ENCODE measurements at places on chromosomes 6 and 20.

DNA sequence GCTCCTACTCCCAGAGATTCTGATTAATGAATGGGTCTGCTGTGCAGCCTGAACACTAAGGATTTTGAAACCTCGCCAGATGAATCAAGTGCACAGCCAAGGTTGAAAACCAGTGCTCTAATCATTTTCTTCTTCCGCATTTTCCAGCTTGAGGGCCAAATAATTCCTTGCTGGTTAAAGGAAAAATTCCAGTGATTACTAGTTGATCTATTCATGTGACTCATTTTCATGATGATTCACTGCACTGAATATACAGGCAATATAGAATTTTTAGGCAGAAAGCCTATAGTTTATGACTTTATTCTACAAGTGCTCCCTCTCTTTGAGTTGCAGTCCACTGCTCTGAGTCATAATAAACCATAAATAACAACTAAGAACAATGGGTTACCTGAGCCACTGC is 80.6 kb upstream of the PROKR2 start:
- no peak for DNase-seq

DNA sequence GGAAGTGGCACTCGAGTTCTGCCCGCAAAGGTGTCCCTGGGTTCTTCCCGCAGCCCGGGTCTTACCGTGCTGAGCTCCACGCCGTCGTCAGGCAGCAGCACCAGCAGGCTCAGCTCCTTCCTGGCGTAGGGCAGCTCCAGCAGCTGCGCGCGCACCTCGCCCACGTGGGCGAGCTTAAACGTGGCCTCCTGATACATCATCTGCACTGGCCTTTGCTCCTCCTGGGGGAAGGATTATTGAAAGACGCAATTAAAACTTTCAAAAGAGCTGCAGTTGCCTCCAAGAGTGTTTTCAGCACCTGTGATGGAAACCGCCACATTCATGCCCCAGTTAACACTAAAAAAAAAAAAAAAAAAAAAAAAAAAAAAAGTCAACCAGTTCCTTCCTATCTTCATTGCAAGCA is 11.3 kb downstream of the SERPINB9 start:
- peak; percentile 91 for DNase-seq

- DNase-seq = peak; percentile 76
These were observed 8.8 kb upstream of the PERP start for GRCh38 chr6:138115877-138116660.

GRCh38 chr20:38304845-38305447 is 990 bp downstream of the BPI start:
- no peak for DNase-seq

GRCh38 chr6:20960067-20960466 is 425.8 kb downstream of the CDKAL1 start:
- DNase-seq = no peak

DNA sequence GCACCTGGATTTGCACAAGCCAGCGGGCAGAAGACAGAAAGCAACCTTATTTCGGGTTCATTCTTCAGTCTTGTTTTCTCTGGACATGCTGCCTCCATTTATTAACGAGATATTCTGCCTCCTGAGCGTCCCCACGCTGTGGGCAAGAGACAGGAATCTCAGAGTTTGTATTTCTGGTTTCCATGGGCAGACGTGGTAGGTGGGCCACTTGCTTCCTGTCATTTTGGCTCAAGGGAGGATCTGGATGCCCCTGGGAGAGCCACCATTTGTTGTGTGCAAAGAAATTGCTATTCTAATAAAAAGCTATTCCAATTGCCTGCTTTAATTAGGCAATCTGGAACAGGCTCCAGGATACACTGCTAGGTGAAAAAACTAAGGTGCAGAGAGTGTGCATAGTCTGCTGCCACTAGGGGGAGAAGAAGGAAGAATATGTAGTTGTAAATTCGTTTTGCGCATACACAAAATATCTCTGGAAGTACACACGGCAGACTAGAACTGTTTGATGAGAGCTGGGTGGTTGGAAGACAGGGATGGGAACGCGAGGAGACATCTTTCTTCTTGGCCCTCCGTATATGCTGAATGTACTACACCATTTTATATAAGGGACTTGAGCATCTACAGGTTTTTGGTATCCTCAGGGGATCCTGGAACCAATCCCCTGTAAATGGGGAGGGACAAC is 30.1 kb upstream of the SLC16A10 start:
- no peak for DNase-seq
